ENCODE measurements at places on chromosomes 3 and 15.

DNA sequence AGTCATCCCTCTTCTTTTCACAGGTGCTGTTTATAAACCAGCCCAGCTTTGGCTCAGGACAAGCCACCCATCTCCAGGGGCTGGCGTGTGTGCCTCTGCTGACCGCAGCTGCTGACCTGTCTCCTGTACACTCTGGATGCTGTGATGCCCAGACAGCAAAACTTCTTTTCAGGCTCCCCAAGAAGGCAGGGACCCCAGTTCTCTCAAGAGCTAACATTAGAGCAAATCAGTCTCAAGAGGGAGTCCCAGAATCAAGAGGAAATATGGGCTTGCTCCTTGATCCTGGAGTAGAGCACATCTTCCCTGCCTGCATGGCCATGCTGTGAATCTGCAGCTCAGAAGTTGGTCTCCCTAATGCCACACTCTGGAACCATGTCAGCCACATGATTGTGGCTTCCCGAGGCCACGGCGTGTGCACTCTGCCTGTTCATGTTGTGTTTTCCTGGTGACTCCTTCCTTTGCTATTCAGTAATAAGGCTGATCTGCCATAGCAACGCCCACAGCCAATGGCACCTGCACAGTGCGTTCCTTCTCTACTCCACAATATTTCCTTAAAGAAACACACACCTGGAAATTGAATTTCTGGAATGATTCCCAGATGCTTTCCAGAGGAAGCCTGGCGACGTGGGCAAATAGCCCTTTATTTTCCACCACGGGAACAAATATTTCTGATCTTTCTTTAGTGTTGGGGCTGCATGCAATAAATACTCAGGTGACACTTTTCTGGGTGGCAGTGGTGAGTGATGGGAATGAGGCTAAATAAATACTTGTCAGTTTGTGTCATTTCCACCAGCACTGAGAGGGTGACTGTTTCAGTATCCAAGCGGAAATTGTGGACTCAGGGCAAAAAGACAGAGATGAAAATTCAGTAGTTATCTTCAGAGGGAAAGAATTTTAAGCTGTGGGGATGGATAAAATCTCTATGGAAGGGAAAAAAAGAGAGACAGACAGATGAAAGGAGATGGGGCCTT lies 21.9 kb upstream of the THSD4 start:
- DNase-seq, result peak; percentile 95

GRCh38 chr3:108602935-108603294 lies 13.4 kb downstream of the DZIP3 start:
- no peak for DNase-seq

- DNase-seq, result no peak
These were observed 19.0 kb upstream of the FANCD2 start for GRCh38 chr3:10007126-10007782.

GRCh38 chr3:99774467-99774866 lies 43.2 kb upstream of the CMSS1 start:
- peak; percentile 91 for DNase-seq

DNA sequence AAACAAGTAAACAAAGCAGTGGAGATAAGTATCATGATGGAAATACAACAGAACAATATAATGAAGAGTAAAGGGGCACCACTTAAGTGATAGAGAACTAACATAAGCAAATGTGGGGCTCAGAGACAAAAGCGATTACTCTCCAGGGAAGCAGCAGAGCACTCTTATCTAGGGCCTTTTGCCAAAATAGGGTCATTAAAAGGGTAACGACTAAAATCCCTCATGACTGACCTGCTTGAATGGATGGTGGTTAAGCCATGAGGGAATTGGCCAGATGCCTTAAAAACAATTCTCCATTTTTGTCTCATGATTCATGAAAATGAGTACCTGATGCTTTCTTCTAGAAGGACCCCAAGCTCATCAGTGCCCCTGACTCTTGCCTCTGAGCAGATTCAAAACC lies 3.2 kb upstream of the SLC7A14 start:
- no peak for DNase-seq

DNA sequence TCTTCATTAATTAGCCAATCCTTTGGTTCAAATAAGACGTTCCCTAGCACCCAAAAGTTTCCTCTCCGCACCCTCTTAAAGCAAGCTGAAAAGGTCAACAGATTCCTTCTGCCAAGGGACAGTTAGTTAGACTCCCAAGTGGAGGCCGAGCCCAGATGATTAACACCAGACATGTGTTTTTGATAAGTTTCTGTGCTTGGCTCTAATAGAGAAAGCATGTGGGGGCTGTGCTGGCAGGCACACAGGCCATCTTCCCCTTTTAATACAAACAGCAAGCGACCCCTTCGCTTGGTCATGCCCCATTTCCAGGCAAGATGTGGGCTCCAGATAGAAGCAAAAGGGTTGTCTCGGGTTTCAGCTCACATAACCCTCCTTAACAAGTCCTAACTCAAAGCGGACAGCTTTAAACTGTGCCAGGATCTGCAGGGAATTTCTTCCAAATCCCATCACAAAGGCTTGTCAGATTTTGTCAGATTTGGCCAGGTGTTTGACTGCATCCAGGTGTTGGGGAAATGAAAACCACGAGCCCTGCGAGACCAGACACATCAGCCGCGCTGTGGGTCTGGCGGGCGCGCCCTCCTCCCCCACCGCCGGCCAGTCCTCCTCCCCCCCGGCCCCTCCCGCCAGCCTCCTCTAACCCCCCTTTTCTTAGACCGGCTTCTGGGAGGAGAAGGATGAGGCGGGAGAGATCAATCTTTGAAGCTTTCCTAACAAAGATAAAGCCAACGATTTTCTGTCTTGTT lies 3.3 kb downstream of the HES1 start:
- peak; percentile 15 for DNase-seq

DNA sequence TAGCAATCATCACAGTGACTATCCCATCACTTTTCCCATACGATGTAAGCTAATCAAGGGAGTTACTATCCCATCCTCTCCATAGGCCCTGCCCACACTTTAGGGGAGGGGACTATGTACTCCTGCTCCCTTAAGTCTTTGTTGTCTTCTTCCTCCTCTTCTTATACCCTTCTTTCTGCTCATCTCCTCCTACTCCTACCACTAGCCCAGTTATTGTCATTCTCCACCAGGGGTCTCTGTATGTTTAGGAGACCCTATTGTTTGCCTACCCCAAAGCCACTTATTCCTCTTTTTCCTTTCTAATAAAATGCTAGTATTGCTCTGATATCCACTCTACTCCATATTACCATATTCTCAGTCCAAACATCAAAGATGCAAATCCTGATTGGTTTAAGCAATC lies 27.8 kb downstream of the STAC start:
- no peak for DNase-seq

DNA sequence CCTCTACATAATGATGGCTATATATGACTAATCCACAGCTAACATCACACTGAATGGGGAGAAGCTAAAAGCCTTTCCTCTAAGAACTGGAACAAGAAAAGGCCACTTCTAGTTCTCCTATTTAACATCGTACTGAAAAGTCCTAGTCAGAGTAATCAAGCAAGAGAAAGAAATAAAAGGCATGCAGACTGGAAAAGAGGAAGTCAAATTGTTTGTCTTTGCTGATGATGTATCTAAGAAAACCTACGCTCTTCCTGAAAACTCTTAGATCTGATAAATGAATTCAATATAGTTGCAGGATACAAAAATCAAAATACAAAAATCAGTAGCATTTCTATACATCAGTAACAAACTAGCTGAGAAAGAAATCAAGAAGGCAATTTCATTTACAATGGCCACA lies 116.9 kb downstream of the TP63 start:
- DNase-seq, result no peak

DNA sequence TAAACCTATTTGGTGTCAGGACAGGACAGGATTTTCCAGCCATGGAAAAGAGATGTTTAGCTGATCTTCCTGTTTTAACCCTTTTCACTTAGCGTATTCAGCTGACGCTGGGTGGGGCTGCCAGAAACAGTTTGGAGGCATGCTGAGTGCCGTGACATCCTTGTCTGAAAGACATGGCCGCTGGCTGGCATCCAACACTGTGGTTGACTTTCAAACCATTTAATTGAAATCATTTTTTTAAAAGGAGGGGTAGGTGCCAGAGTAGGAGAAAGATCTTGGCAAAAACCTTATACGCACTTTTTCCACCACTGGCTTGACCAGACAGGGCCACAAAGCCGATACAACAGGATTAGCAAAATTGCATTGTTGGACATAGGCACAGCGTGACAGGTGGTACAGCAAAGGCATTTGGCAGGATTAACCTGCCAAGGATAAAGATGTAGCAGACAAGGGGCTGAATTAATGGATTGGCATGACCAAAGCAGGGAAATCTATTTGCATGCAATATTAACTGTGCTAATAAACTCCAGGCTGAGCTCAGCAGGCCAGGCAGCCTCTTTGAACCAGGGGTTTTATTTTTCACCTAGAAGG lies 131.8 kb upstream of the TOPAZ1 start:
- DNase-seq, result no peak

- peak; percentile 99 for DNase-seq
These were observed 99.0 kb downstream of the TMCC1 start for GRCh38 chr3:129794311-129795185.

DNA sequence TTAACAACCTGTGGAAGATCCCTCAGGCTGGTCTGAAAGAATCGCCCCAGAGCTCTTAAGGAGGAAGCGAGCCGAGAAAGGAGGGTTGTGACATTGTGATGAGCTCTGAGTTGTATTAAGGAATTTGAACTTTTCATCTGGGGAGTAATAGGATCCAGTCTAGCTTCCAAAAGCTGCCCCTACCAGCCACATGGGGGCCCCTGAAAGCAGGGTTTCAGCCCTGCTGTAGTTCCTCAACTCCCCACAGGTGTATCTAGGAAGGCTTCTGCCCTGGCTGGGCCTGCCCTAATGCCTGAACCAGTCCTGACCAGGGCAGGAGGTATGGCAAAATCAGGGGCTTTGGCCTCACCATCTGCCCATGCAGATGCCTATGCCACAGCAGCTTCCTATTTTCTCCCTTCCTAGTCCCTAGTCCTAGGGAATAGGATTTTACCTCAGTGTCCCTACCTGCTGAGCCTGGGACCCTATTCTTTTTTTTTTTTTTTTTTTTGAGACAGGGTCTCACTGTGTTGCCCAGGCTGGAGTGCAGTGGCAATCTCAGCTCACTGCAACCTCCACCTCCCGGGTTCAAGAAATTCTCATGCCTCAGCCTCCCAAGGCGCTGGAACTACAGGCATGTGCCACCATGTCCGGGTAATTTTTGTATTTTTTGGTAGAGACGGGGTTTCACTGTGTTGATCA lies 5.0 kb upstream of the AP3S2 start:
- DNase-seq, result peak; percentile 77

GRCh38 chr15:66617137-66618090 lies 51.6 kb upstream of the LCTL start:
- peak; percentile 47 for DNase-seq

DNA sequence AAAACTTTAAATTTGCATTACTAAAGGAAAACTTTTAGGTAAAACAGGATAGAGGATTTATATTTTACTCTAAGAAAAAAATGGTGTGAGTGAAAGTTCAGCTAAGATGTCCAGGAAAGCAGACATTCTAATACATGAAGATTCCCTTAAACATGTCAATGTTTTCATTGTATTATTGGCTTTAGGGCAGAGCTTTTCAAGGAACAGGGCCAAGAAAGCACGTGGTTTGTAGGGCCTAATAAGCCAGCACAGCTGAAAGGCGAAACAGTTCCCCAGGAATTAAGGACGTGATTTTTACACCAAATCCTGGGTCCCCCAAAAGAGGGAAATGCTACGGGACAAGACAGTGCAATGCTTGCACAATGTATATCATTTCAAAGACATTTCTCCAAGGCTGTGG lies 48.6 kb upstream of the MKRN3 start:
- no peak for DNase-seq

- no peak for DNase-seq
These were observed 263.3 kb downstream of the LPP start for GRCh38 chr3:188417271-188417696.

DNA sequence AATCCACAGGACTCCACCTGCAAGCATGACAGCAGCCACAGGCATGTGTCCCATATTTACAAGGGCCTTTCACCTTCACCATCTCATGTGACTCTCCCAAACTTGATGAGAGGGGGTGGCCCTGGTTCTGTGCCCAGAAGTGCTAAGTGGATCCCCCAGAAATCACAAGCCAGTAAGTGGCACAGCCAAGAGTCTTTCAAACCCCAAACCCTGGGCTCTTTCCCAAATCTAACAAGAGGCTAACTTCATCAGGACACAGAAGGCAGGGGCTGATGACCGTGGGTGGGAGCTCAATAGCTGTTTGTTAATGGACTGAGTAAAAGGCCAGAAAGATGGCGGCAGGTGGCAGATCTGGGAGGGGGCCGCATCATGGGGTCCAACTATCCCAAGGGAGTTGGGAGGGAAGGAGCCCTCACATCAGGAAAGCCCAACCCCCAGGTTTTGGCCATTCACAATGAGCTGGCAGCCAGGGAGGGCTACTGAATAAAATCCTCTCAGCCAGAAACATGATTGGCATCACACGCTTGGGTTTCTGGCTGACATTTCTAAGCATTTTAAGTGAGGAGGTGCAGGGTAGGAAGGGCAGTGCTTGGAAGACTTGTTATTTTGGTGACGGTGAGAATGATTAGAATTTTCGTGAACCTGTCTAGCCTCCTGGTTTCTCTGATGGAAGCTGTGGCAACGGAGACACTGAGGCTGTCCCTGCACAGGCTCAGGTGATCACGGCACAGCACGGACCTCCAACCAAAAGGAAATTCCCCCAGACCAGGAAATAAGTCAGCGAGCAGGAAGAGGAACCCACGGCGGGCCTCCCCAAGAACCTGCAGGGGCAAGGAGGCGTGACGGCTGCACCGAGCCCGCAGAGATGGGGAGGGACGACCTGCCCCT lies 109.3 kb downstream of the OXNAD1 start:
- DNase-seq, result peak; percentile 83

DNA sequence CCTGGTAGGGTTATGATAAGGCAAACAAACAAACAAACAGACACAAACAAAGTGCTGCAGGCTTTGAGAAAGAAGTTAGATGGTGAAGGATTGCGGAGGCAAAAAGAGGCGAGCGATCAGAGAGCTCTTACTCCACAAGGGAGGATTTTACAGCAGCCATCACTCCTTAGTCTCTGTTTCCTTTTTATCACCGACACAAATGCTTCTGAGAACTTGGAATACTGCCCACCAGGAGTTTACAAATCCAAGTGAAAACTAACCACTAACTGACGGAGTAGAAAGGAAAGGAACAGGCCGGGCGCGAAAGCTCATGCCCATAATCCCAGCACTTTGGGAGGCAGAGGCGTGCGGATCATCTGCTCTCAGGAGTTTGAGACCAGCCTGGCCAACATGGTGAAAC lies 35.6 kb upstream of the GPR160 start:
- DNase-seq, result no peak

- DNase-seq, result peak; percentile 28
These were observed 768 bp downstream of the ANO10 start for GRCh38 chr3:43620831-43621655.

- DNase-seq, result peak; percentile 20
These were observed 181.5 kb upstream of the ICE2 start for GRCh38 chr15:60660290-60661051.
